Transverse colon (tissue), 4 donors: ENCODE measurements at places on chromosomes 7 and 10.

DNA sequence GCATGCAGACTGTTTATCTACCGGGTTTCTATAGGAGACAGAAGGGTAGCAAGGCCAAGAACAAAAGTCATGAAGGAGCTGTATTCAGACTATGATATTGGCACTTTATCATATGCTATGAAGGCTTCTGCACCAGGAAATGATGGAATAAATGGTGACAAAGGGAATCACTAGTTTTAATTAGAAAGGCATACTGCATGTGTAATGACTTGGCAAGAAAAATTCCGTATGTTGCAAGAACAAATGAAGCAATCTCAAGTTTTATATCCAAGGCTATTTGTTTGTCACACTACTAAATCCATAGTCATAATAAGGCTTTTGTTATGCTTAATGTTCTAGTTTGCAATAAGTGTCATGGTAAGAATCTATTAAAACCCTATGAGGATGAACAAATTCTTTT, 230.9 kb downstream of the ZEB1 start:
- DNase-seq, result no peak

- no peak for DNase-seq
These were observed 271.0 kb downstream of the GFRA1 start for GRCh38 chr10:116001976-116002375.

DNA sequence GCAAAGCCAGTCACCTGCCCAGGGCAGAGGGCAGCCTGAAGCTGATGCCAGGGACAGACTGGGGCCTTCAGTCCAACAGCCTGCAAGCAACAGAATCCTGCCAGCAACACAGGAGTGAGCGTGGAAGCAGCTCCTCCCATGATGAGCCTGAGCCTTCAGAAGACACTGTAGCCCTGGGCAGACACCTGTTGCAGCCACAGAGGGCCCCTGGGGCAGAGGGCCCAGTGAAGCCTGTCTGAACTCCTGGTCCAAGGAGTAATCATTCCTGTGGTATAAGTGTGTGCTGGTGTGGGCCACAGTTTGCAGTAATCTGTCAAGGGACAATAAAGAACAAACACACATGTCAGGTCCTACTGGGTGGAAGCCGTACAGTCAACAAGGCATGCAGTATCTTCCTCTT, 2.9 kb upstream of the PFKP start:
- DNase-seq, result no peak

DNA sequence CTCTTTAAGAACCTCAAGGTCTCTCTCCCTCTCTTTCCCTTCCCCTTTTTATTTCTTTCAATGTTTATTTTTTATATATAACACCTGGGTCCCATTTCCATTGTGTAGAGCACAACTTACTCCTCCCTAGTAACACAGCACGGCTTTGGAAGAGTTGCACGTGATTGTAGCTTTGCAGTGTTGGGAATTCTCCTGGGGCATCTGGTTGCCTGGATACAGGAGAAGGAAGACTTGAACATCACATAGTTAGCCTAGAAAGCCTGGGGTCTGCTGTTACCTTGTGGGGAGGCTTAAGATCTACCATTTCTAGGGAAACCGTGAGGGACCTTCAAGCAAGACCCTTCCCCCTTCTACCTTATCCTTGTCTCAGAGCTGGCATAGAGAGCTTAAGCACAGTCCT, 41.1 kb upstream of the NFKB2 start:
- DNase-seq, result no peak

- DNase-seq, result no peak
These were observed 2.5 kb downstream of the EIF3B start for GRCh38 chr7:2357165-2357564.

- no peak for DNase-seq
These were observed 53.9 kb downstream of the SEMA3D start for GRCh38 chr7:85133006-85133405.

DNA sequence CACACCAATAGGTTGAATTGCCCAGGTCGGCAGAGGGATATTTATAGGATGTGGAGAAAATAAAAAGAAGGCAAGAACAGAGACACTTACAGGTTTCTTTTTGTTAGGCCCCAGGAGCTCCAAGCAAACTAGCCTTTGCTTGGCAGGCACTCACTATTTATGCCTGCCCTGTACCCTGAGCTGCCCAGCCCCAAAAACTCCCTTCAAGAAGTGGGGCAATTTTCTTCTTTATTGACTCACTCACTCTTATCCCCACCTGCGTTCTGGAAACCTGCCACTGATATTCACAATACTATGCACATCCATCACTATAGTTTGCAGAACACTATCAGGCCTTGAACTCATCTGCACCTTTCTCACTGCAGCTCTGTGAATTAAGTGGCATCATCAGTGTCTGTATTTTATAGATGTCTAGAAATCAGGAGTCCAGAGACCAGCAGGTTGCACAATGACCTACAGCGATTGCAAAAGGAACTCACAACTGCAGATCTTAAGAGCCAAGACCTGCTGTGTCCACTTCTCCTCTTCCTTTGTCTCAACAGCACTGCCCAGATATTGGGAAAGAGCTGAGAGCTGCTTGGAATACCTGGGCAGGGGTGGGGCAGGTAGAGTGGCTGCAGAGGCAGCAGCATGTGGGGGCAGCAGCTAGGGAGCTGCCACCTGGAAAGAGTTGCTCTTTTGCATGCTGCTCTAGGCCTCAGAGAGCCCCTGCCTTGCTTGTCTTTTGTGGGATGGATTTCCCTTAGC, at the start of gene SFTPD:
SFTPD (minus strand) TSS at position 130 of the 747 bp plus-strand sequence. CDS start 2,446 bp downstream, outside the sequence.
- no peak for DNase-seq

DNA sequence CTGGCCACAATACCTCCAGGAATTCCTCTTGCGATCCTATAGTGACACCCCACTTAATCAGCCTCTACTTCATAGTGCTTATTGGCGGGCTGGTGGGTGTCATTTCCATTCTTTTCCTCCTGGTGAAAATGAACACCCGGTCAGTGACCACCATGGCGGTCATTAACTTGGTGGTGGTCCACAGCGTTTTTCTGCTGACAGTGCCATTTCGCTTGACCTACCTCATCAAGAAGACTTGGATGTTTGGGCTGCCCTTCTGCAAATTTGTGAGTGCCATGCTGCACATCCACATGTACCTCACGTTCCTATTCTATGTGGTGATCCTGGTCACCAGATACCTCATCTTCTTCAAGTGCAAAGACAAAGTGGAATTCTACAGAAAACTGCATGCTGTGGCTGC, 56.8 kb downstream of the GPR141 start:
- DNase-seq, result no peak

GRCh38 chr10:112471878-112472487, 25.0 kb downstream of the VTI1A start:
- DNase-seq, result no peak

- no peak for DNase-seq
These were observed 66.1 kb downstream of the STEAP1B start for GRCh38 chr7:22433710-22434460.

DNA sequence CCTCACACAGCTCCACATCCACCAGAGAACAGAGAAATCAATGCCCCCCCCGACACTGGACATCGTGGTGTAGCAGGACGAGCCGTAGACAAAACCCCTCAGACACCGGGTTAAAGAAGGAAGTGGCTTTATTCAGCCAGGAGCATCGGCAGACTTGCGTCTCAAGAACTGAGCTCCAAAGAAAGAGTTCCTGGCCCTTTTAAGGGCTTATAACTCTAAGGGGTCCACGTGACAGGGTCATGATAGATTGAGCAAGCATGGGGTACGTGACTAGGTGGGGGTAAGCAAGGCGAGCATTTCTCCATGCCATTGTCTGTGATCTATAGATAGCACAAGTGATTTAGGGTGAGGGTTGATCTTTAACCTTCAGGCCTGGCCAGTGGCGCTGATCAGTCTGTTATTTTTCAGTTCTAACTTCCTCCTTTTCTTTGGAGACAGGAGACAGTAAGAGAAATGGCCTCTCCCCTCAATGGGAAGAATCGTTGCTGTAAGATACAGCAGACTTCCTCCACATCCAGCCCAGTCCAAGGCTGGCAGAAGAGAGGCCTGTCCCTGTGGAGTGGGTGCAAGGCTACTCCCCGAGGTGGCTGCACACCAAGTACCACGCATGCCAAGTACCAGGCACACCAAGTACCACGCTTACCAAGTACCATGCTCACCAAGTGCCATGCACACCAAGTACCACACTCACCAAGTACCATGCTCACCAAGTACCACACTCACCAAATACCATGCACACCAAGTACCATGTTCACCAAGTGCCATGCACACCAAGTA, 19.5 kb upstream of the PPP2R2D start:
- DNase-seq, result no peak

- DNase-seq, result peak; percentile 76
These were observed 49.1 kb downstream of the AOC1 start for GRCh38 chr7:150901160-150902035.

DNA sequence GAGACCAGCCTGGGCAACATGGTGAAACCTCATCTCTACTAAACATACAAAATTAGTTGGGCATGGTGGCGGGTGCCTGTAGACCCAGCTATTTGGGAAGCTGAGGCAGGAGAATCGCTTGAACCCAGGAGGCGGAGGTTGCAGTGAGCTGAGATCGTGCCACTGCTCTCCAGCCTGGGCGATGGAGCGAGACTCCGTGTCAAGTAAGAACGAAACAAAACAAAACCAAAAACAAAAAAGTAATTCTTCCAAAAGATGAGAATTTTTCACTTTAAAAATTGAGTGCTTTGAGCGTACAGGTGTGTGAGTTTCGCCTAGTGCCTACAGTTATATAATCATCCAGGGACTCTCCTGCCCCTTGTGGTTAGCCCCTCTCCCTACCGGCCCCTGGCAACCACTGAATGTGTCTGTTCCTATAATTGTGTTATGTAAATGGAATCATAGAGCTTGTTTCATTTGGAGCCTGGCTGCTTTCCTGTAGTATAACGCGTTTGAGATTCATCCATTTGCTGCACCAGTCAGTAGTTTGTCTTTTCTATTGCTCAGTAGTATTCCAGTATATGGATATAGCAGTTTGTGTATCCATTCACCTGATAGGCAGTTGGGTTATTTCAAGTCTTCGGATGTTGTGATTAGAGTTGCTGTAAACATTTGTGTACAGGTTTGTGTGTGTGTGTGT, 80.0 kb downstream of the RBM33 start:
- no peak for DNase-seq

GRCh38 chr10:72006026-72006425, 41.8 kb downstream of the CHST3 start:
- no peak for DNase-seq

- DNase-seq, result no peak
These were observed 1209.2 kb downstream of the TYW1 start for GRCh38 chr7:68205826-68206225.

GRCh38 chr7:121515229-121515628, 119.1 kb upstream of the FAM3C start:
- DNase-seq, result no peak

GRCh38 chr7:72493850-72494661, 81.9 kb upstream of the CALN1 start:
- peak; percentile 62 for DNase-seq

GRCh38 chr7:76364198-76364584, 5.4 kb upstream of the YWHAG start:
- DNase-seq, result no peak

DNA sequence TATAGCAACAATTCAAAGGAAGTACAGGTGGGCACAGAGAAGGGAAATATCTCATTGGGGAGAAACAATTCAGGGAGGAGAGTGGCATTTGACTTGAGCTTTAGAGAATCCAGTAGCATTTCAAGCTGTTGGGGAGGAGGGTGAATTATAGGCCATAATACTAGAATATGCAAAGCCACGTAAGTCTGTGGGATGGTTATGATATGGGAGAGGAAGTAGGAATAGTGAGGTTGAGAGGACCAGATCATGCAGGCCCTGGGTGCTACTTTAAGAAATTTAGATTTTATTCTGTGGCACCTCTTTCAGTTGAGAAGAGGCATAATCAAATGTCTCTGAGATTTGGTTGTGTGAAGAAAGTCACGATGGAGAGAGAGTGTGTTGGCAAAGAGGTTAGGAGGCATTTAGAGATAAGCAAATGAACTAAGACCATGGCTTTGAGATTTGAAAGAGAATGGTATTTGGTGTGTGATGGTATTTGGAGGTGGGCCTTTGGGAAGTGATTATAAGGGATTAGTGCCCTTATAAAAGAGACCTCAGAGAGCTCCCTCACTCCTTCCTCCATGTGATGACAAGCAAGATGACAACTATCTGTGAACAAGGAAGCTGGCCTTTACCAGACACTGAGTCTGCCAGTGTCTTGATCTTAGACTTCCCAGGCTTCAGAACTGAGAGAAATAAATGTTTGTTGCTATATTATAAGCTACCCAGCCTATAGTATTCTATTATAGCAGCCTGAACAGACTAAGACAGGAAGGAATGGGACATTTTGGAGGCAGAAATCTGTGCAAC, 15.1 kb downstream of the ADD3 start:
- no peak for DNase-seq
